Cortex of kidney (tissue), 1 donor: ENCODE measurements at places on chromosomes 7 and 10.

DNA sequence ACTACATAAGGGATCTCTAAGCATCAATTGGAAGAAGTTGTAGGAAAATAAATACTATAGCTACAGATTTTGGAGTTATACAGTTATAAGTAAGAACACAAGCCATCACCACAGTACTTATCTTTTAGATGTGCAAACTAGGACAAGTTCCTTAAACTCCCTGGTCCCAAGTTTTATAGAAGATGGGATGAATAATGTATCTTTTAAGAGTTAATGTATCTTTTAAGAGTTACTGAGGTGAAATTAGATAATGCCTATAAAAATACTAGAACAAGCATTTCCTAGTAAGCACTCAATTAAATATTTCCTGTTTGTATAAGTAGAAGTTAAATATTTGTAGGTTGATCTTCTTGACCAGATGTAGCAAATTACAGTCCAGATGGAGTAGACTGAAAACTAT, 56.8 kb downstream of the SEMA3A start:
- no peak for DNase-seq

GRCh38 chr7:46979439-46979838, 602.5 kb downstream of the TNS3 start:
- DNase-seq = no peak

DNA sequence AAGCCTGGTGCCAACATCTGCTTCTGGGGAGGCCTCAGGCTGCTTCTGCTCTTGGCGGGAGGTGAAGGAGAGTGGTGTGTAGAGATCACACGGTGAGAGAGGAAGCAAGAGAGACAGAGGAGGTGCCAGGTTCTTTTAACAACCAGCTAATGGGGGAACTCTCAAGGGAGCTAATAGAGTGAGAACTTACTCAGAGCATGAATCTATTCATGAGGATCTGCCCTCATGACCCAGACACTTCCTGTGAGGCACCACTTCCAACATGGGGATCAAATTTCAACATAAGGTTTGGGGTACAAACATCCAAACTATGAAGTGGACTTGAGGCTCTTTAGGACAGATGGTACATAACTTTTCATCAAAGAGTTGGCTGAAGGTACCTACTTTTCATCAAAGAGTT, 5.1 kb upstream of the ZNF32 start:
- DNase-seq = no peak

DNA sequence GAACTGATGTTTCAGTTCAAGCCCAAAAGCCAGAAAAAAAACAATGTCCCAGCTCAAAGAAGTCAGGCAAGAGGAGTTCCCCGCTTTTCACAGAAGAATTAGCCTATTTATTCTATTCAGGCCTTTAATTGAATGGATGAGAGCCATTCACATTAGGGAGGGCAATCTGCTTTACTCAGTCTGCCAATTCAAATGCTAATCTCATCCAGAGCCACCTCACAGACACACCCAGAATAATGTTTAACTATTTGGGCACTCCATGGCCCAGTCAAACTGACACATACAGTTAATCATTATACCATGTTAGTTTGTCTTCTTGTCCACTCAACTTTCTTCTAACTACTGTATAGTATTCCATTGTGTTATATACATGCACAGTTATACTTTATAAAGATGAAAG, 2.6 kb upstream of the NPSR1 start:
- DNase-seq = no peak

DNA sequence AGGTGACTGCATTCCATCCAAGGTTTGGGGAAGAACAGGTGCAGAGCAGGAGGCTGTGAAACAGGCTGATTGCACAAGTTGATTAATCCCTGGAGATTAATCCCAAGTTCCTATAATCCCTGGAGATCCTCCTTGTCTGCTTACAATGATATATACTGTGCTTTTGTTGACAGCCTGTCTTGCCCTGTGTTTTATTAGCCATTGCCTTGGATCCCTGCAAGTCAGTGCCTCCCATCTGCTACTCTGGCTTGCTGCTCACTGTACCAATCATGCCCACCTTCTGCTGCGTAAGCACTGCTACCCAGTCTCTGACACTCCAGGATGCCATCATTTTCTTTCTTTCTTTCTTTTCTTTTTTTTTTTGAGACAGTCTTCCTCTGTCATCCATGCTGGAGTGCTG, 65.4 kb downstream of the ANKRD61 start:
- DNase-seq = no peak

DNA sequence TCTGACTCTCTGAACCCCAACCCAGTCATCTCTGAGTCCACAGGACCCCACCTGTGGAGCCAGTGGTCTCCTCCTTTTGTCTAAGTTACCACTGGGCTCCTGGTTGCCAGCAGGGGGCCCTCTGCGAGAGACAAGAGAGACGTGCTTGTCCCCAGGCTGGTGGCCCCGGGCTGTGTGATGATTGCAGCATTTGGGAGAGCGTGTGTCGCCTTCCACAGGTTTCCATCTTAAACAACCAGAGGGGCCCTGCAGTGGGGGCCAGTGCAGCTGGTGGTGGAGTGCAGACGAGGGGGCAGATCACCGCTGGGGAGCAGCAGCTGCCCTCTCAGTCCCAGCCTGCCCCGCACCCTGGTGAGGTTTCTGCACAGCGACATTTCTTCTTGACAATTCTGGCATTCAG, 122.4 kb upstream of the PPP2R2D start:
- no peak for DNase-seq

DNA sequence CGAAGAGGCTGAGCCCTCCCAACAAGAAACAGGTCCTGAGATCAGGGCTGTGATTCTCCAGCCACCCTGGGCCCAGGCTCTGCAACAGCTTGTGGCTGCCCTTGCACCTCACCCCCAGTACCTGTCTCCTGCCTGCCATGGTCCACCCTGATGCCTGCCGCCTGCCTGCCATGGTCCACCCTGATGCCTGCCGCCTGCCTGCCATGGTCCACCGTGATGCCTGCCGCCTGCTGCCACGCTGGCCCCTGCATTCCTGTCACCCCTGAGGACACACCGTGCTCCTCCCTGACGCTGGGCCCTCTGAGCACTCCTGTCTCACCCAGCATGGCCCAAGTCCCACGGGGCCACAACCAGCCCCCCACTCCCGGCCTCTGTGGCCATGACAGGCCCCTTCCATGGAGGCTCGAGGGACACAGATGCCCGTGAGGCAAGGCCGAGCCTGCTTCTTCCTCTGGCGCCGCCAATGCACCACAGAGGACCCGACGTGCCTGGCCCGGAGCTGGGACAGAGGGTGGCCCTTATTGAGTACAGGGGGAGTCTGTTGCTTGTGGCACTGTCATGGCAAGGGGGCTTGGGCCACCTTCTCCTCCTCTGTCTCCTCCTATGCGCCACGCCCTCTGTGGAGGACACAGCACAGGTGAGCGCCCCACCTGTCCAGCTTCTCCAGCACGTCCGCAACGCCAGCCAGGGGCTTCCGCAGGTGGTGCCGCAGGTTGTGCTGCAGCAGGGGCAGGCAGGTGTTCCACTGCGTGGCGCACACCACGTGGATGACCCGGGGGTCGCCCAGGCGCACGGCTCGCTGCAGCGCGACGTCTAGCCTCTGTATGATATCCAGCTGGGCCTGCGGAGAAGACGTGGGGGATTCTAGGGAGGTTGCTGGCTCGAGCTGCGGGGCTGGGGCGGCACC, 18.1 kb downstream of the CFAP46 start:
- no peak for DNase-seq

- DNase-seq = no peak
Observed at GRCh38 chr10:17290226-17290625, 62.2 kb downstream of the VIM start.

- no peak for DNase-seq
Observed at GRCh38 chr7:50068026-50068425, 25.0 kb downstream of the ZPBP start.

DNA sequence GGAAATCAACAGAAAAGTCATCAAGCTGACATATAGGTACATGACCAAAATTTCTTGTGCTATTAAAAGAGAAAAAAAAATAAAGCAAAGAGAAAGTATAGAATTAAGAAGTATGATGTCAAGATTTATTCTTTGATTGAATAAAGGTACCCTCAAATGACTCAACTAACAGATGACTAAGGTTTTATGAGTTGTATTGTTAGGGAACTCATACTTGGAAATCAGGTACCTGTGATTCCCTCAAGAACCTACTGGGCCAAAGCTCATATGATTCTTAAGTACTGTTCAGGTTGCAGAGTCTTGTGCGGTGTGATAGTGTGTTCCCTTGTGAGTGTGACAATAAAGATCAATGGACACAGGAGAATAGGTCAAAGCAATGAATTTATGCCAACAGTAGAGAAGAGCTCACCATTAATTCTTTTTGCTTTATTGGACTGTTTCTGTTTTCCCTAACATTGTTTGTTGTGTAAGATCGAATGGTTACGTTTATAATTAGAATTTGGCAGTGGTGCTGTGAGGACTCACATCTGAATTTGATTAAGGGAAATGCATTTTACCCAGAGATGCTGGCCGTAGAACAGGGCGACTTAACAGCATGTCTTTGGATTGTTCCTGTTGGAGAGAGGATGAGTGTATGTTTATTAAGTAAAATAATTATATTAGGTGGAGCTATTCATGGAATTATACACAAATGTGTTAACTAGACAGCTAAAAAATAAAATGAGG, 293.2 kb upstream of the SEMA3D start:
- no peak for DNase-seq

DNA sequence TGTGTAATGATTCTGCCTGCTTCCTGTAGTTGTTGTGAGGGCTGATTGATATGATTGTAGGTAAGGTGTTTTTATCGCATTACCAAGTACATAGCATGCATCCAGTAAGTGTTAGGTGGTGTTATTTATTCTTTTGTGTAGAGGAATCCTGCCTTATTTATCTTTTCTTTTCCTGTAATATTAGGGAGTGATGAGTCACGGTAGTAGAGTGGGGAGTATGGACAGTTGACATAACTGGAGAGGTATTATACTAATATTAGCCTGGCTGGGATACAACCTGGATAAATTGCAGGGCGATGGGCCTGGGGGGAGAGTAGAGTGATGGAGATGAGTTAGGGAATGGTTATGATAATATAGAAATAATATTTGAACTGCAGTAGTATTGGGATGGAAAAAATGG, 9.8 kb downstream of the SDK1 start:
- no peak for DNase-seq

- no peak for DNase-seq
Observed at GRCh38 chr10:104981995-104982394, 340.9 kb downstream of the SORCS3 start.

DNA sequence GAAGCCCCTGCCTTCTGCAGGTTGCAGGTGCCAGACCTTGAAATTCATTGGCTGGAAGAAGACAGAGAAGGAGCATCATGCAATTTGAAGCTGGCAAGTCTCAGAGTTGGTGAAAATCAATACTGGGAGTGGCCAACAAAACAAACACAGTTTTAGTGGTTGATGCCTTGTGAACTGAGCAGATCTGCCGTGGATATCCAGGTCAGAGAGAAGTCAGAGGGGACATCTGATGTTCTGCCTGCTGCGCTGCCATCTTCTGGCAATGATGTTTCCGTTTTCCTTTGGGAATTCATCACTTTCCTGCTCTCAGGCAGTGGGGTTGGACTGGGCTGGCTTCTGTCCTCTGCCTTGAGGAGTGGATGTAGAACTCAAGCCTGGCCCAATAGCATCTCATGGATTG, 132.0 kb downstream of the RPS24 start:
- no peak for DNase-seq

GRCh38 chr7:157474685-157475084, 137.9 kb downstream of the DNAJB6 start:
- no peak for DNase-seq

DNA sequence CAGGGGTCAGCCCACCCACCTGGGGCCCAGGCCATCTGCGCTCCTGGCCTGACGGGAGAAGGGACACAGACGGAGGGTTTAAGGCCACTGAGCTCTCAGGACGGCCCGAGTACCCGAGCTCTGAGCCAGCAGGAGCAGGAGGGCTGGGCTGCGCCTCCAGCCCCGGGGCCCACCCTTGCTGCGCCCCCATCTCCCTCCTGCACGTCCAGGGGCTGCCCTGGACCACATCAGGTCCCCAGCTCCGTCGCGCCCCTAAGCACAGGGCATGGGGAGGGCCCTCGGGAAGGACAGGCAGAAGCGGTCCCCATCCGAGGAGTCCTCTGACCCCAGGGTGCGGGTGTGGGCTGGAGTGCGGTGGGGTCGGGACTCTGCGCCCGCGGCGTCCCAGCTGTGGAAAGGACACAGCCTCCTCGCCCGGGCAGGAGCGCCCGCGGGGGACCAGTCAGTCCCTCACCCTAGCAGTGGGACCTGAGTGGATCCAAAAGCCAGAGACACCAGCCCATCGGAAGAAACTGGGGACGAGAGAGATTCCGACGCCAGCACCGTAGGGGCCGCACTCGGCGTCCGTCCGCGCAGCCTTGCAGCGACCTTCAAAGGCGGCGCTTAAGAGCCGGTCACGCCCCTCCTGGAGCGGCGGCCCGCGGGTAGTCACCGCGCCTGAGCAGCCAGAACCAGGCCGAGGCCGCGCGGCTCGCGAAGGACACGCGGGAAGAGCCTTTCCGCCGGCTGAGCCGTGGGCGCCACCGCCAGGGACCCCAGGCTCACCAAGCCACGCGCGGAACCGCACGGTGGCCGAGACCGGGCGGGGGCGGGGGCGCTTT, 15.9 kb downstream of the CAMK2B start:
- DNase-seq = no peak

DNA sequence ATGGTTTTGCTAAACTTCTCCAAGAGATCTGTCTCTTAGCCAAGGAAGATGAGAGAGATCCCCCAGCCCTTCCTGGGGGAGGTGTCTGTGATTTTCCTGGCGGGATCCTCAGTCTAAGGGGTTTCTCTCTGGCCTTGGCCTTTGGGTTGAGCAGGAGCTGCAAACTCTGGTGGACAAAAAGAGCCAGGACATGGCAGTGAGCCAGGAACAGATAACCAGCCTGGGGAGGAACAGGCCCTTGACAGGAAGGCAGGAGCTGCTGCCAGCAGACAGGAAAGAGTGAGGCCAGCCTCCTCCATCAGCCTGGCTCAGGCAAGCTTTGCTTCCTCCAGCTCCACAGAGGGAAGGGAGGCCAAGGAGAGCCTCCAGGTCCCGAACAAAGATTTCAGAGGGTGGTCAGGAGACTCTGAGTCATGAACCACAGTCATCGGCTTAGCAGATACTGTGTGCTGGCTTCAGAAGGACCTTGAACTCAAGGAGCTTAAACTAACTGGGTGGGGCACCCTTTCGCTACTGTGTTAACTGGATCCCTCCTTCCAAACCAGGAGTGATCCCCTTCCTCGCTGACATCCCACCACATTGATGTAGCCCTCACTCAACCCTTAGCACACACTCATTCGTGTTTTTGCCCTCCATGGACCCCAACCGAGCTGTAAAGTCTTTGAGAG, 34.7 kb downstream of the DDIT4 start:
- DNase-seq = no peak
